EL (cell line): ENCODE measurements at places on chromosomes 6 and 20.

GRCh38 chr6:16697437-16698161 lies 63.7 kb downstream of the ATXN1 start:
- DNase-seq, result no peak

- no peak for DNase-seq
These were observed 444.3 kb upstream of the NRSN1 start for GRCh38 chr6:23681743-23682142.

DNA sequence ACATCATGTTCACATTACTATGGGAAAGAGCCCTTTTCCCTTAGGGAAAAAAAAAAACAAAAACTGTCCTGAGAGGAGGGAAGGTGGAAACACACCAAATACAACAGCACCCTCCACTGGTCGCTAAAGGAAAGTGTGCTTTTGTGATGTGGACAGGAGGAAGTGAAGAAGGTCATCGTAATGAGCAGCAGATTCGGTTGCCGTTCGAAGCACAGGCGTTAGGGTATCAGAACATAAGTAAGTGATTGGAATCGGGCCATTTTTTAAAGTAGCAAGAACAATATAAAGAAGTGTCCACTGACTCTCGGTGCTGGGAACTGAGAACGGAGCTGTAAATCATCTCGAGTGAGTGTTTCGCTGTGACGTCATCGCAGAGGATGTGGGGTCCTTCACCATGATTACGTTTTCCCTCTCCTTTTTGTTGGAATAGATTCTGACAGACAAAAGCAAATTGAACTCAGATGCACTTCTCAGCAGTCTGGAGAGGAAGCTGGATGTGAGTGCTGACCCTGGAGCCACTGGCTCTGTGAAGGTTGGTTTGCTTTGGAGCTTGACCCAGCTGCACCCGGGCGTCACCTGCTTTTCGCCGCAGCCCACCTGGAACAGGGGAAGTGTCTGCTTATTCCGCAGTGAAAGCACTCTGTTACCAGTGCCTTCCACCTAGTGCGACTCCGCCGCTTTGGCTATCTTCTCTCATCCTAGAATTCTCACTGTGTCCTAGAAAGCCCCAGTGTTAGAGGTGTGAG lies 203.6 kb upstream of the GMDS start:
- peak; percentile 83 for DNase-seq

- DNase-seq, result no peak
These were observed 7.8 kb downstream of the ZBP1 start for GRCh38 chr20:57612436-57612835.

DNA sequence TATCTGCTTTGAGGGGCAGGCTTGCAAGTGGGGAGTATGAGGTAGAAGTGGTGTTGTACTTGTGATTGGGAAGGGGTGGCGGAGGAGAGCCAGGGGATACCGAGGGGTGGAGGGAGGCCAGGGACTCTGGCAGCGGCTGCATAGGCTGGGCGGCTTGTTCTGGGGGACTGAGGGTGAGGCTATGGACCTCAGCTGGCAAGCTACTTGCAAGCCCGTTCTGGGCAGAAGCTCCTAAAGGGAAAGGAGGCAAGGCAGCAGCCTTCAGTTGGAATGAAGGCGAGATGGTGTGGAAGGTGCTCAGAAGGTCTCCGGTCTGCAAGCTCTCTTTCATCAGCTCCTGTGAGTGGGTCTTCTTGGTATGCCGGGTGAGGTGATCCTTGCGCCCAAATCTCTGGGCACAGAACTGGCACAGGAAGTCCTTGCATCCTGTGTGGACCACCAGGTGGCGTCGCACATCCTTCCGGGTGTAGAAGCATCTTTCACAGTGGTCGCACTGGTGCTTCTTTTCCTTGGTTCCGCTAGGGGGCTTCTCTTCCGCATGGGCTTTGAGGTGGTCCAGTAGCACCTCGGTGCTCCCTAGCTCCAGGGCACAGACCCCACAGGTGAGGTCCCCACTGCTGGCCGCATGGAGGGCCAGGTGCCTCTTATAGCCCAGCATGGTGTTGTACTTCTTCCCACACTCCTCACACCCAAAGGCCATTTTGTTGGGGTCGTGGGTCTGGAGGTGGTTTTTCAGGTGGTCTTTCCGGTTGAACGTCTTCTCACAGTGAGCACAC lies 66.0 kb downstream of the PLAGL1 start:
- DNase-seq, result peak; percentile 72

GRCh38 chr6:5936631-5937030 lies 70.1 kb downstream of the NRN1 start:
- DNase-seq, result peak; percentile 46

DNA sequence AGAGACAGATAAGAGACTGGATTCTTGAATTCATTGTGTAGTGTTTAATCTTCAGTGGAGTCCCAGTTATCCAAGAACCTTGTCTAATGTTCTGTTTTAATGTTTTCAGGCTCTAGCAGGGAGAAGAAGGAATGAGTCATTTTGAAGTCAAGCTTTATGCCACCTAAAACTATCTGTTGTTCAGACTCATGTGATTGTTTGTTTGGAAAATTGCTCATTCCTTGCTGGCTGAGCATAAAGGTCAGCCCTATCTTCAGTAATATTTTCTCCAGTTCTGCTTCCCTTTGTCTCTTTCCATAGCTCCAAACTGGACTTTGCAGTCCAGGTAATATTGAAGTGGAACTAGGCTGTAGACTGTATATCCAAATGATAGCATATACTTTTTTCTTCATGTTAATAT lies 34.2 kb downstream of the CLVS2 start:
- no peak for DNase-seq

DNA sequence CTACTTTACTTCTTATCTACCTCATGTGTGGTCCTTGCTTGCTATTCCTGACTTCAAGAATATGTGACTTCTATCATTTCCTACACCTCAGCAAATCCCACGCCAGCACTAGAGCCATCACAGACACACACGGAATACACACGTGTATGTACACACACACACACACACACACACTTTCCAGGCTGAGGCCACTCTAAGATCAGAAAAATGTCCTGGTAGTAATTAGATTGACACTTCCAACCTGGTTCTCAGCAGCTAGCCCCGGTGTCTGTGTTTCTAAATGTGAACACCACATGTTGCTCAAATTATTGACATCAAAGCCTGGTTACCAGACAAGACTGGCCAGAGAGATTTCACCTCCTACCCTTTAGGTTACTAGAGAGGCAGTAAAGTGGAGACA lies 54.1 kb upstream of the SASH1 start:
- DNase-seq, result no peak

GRCh38 chr6:80674669-80675068 lies 568.2 kb downstream of the BCKDHB start:
- no peak for DNase-seq

GRCh38 chr20:37202267-37202943 lies 23.1 kb upstream of the MROH8 start:
- DNase-seq, result peak; percentile 96

- no peak for DNase-seq
These were observed 8.6 kb upstream of the LY6G5C start for GRCh38 chr6:31689249-31690110.

GRCh38 chr6:150685860-150686259 lies 86.2 kb downstream of the PLEKHG1 start:
- peak; percentile 18 for DNase-seq

GRCh38 chr20:40913224-40914185 lies 115.1 kb upstream of the TOP1 start:
- DNase-seq, result no peak
